Activated CD8-positive, alpha-beta memory T cell treated with anti-CD3 and anti-CD28 coated beads for 4 hours (primary cell): ENCODE measurements at places on chromosomes 2 and 18.

- DNase-seq: no peak
Measured at GRCh38 chr2:128520340-128520739, 201.7 kb upstream of the HS6ST1 start.

GRCh38 chr2:149422337-149422990, 92.1 kb downstream of the LYPD6 start:
- DNase-seq: no peak

DNA sequence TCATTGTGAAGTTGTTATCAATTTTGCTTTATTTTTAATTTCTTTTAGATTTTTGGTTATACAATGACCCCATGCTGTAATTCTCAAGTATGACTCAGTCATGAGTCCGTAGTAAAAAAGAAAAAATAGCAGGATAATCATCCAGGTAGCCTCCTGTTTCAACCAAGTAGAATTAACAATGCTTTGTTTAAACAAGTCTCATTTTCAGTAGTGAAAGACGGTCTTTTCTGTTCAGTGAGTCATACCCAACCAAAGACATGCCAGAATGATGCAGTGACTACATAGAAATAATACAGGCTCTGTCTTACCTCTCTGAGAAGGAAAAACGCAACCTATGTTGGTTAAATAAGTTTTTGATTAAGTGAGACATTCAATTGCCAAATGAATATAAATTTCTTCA, 67.8 kb upstream of the DSC1 start:
- DNase-seq: no peak

DNA sequence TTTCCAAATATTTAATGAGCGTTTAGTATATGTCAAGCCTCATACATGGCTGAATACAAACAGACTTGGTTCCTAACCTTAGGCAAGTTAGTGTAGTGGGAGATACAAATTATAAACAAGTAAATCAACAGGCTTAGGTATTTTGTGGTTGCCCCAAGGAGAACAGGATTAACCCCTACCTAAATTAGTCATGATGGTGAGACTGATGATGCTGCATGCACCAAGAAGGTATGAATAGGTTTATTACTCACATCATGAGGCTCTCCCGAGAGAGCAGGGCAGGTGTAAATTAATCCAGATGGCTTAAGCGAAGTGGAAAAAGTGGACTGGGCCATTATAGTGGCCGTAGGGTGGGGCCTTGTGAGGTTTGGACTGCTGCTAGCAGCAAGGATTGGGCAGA, 118.1 kb upstream of the GCFC2 start:
- DNase-seq: no peak

- DNase-seq: no peak
Measured at GRCh38 chr2:167264380-167264779, 376.1 kb downstream of the XIRP2 start.

GRCh38 chr18:9520666-9521065, 45.4 kb downstream of the RALBP1 start:
- no peak for DNase-seq

GRCh38 chr2:149160701-149161217, 122.3 kb downstream of the LYPD6B start:
- peak; percentile 4 for DNase-seq
